ENCODE measurements at places on chromosomes 3 and 15.

- DNase-seq: no peak
Measured at GRCh38 chr15:26773917-26774316, 1.1 kb upstream of the GABRB3 start.

- DNase-seq: no peak
Measured at GRCh38 chr3:143450632-143451031, 331.1 kb downstream of the CHST2 start.

GRCh38 chr3:98692787-98693473 lies 70.2 kb upstream of the ST3GAL6 start:
- no peak for DNase-seq

DNA sequence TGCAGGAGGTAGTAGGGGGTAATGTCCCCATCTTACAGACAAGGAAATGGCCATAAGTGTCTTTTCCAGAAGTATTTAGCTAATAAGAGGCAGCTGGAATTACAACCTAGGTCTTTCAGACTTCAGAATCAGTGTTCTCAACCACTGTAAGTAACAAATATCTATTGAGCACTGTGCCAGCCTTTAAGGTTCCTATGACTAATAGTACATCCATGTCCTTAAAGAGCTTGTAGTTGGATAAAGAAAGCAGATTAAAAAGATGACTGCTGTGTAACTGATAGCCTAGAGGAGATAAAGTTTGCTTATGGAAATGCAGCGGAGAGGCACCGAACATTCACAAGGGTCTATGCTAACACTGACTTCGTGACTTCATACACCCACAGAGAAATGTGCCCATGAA lies 136.0 kb downstream of the KCNMB2 start:
- DNase-seq: no peak

GRCh38 chr3:50412231-50412754 lies 53.0 kb upstream of the TMEM115 start:
- DNase-seq: no peak

DNA sequence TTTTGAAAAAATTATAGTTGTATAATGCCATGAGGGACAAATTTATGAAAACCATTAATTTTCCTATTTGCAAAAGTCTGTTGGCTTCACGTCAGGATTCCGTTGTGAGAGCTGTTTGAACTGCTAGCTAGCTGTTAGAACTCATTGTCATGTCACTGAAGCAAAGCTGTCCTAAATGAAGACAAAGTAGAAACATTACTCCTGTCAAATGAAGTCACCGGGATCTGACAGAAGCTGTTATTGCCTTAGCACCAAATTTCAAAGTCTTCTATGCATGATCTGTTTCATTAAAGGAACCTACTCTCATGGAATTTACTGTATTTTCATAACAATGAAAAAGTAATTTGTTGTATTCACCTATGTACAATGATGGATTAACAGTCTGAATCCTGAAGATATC lies 479.8 kb downstream of the PLOD2 start:
- DNase-seq: no peak

DNA sequence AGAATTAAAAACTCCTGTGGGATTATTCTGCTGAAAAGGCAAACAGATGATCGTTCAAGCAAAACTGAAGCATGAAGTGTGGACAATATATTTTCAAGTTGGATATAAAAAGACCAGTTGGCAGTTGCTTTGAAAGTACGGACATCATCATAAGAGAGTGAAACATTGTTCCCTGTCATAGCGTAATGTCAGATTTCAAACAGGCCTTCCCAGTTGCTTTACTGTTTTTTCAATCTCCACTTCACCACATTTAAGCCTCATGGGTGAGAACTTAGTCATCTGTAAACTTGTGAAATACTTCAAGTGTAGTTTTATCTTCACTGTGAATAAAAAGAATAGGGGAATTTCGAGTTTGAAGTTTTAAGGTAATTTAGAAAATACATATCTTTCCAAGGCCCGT lies 435.1 kb upstream of the CNTN3 start:
- no peak for DNase-seq

Measured in stimulated activated CD8-positive, alpha-beta memory T cell treated with anti-CD3 and anti-CD28 coated beads, Interleukin-15, amount 100 ng/mL, for 4 hours (primary cell).